Stimulated activated CD4-positive, alpha-beta T cell treated with anti-CD3 and anti-CD28 coated beads, Interleukin-1b, Interleukin-23, amount 100 ng/mL, for 4 hours (primary cell): ENCODE measurements at places on chromosomes 13 and 19.

DNA sequence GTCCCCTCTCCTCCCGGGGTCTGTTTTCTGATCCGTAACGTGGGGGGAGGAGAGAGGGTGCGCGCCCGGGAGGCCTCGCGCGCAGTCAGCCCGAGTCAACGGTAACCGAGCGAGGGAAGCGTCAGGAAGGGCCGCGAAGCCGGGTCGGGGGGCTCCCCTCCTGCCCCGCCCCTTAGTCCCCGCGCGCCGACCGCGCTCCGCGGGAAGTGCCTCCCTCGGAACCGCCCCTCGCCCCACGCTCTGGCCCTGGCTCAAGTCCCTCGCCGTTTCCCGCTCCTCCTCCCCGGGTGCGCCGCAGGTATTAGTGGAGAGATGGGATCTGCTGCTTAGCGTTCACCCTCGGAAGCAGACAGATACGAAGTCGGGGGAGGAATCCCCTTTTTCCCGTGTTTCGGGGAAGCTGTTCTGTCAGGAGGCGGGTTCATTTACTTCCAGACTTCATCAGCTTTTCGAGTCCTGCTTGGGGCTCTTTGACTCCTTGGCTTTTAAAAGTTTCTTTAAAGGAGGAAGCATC is 770 bp downstream of the HNRNPM start:
- no peak for DNase-seq

GRCh38 chr13:81916461-81916860 is 1575.5 kb upstream of the SPRY2 start:
- no peak for DNase-seq

DNA sequence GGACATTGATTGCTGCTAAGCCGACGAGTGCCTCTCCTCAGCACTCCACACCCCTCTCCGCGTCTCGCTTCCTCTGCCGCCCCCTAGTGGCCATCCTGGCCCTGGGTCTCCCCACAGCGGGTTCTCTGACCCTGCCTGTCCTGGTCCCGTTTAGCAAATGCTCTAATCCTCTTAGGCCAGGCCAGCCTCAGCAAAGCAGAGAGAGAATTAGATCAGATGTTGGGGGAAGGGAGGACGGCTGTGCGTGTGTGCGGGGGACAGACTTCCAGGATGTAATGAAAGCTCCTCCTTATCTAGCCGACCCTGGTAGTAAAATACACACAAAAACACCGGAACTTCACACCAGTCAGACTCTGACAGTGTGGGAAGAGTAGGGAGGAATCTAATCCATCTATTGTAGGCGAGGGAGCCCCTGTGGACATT is 4.5 kb downstream of the TPRX2 start:
- peak; percentile 90 for DNase-seq

DNA sequence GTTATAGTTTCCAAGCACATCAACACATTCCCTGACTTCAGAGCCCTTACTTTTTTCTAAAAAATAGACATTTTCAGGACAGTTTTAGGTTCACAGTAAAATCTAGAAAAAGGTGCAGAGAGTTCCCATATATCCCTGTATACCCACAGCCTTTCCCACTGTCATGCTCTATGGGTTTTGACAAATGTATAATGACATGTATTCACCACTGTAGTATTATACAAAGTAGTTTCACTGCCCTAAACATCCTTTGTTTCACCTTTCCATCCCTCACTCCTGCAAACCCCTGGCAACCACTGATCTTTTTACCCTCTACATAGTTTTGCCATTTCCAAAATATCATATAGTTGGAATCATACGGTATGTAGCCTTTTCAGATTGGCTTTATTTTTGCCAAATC is 15.6 kb downstream of the NAA16 start:
- DNase-seq, result no peak

GRCh38 chr19:940591-941291 is 14.9 kb downstream of the ARID3A start:
- peak; percentile 61 for DNase-seq

DNA sequence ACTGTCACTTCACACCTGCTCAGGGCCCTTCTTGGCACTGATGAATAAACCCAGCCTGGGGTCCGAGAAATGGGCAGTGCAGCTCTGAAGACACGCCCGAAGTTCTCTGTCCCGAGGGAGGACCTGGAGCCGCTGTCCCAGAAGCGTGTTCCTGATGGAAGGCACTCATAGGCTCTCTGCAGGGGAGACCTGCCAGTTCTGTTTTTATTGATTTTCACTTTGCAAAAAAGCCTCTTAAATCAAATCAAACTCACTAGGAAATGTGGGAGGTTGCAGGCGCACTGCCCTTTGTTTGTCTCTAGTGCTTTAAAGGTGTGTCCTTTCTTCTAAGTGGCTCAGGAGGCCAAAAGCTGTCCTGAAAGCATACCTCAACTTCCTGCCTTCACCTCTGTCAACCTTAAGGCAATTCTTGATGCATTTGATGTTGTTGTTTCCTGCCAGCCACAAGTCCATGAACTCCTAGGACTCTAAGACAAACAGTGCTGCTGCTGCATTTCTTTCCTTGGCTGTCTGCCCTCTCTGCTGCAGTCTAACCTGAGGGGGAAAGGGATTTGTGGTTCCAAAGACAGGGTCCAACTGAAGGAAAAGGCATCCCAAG is 663.2 kb downstream of the UQCRFS1 start:
- DNase-seq, result no peak

DNA sequence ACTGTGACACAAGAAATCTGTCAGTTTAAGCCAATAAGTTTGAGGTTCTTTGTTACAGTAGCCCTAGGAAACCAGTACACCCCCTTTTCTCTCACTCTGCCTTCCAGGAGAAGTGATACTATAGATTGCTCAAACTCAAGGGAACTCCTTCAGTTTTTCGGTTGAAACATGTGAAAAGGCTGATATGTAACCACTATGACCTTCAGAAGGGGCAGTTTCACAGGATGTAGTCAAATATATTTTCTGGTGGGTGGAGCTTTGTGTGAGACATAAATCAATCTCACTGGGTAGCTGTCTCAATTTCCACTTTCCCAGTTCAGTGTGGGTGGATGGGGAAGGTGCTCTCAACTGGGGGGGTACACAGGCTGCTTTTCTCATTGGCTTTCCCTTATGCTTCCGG is 41.7 kb downstream of the HTR2A start:
- no peak for DNase-seq

DNA sequence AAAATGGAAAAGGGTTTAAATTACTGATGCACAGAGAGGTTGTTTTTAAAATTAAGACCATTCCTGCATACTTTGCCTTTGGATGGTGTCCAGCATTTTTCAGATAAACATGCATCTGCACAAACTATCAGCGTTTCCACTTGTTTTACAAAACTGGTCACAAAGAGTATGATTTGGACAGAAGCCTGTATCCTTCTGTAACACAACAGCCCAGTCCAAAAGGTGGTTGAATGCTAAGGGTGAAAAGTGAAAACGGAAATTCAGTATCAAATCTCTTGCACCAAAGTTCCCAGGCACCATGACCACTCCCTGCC is 21.7 kb upstream of the DOCK9 start:
- DNase-seq, result no peak

DNA sequence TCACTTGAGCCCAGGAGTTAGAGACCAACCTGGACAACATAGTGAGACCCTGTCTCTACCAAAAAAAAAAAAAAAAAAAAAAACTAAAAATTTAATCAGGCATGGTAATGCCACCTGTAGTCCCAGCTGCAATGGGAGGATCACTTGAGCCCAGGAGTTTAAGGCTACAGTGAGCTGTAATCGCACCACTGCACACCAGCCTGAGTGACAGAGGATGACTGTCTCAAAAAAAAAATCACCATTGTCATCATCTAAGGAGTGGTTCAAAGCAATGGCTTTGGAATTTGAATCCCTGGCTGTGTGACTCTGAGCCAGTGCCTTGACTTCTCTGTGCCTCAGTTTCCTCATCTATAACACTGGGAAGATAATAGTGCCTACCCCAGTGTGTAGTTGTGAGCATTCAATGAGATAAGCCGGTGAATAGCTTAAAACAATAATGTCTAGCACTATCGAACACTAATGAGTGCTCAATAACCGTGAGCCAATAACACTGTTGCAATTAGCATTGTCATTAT is 11.5 kb downstream of the IGSF23 start:
- no peak for DNase-seq

DNA sequence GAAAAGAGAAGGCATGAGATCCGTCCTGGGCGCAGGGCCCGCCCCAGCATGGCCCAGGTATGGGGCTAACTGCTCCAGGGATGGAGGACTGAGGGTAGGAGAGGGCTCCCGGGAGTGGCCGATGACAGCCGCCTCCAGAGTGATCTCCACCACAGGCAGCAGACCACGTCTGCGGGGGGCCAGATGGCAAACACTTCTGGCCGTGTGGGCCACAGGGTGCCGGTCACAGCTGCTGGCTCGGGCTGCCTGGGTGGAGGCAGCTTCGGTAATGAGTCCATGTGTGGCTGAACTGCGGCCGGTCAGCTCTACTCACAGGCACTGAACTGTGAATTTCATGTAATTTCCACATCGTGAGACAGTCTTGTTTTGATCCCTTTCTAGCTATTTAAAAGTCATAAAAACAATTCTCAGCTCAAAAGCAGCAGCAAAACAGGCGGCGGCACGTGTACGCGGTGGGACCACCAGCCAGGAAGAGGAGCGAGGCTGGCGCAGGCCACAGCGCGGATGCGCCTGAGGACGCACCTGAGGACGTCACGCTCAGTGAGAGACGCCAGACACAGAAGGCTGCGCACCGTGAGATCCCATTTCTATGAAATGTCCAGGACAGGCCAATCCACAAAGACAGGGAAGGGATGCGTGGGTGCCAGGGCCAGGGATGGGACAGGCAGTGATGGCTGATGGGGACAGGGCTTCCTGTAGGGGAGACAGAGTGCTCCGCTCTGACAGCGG is 4.0 kb downstream of the LSM7 start:
- no peak for DNase-seq

GRCh38 chr13:80276371-80277289 is 64.3 kb downstream of the SPRY2 start:
- DNase-seq, result no peak

GRCh38 chr19:4656102-4656501 is 14.0 kb downstream of the MYDGF start:
- no peak for DNase-seq
